ENCODE measurements at places on chromosomes 3 and 15.

DNA sequence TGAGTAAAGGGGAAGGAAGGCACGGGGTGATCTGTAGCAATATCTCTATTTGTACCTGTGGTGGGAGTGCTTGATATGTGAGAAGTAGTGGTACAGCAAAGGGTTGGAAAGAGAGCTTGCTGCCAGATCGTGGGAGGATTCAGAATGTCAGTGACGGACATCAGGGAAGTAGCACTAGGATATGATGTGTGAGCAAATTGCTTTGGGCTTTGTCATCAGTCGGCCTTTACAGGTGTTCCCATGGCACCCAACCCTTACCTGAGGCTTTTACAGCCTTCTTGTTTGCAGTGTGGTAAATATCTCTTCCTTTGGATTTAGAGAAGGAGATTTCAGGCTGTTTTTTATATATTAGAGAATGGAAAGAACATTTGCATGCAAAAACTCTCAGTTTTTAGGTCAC is 29.8 kb downstream of the IL1RAP start:
- no peak for DNase-seq

DNA sequence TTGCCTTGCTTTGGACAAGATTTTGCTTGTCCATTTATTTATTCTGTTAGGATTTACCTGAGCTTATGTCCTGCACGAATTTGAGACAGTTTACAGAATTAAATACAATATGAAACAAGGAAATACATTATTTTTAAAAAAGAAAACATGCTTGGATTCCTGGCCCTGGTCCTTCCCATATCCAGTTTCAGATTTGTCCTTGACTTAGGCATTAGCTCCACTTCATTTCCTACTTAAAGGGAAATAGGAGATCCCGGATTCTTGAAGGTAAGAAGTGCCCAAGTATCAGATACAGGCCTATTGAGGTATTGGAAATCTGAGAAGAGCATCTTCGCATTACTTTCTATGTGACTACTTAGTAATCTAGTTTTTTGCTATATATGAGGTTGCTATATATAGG is 672.0 kb downstream of the SI start:
- no peak for DNase-seq

GRCh38 chr15:73388256-73388781 is 19.6 kb upstream of the HCN4 start:
- no peak for DNase-seq

- DNase-seq = no peak
These were observed 7.8 kb downstream of the DLL4 start for GRCh38 chr15:40936709-40937666.

Data from DMS79 treated with DMSO at 0.1 percent for 48 hours (cell line).